ENCODE measurements at places on chromosomes 13 and 19.
A peak's percentile ranks its signal among the peaks of the same experiment; 100 is the strongest.

DNA sequence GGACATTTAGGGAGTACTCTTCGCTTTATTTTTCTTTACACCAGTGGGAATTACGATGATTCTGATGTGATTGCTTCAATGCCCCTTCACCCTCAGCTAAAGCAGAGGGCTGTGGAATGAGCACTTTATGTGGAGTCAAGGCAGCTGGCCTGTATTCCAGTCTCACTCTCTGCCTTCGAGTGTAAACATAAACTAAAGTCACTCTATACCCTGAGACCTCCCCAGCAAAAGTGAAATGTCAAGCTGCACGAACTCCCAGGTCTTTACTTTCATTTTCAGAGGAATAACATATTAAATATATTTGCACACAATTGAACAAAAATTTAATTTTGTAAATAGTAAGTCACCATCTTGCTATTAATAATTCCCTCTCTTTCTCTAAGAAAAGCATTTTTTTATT is 557.1 kb downstream of the DACH1 start:
- DNase-seq = no peak

- DNase-seq = no peak
Measured at GRCh38 chr13:90070837-90071525, 1276.5 kb upstream of the MIR17HG start.

GRCh38 chr13:93345770-93346169 is 119.2 kb downstream of the GPC6 start:
- DNase-seq = no peak

- DNase-seq = no peak
Measured at GRCh38 chr19:54906819-54907218, 871 bp downstream of the NCR1 start.

DNA sequence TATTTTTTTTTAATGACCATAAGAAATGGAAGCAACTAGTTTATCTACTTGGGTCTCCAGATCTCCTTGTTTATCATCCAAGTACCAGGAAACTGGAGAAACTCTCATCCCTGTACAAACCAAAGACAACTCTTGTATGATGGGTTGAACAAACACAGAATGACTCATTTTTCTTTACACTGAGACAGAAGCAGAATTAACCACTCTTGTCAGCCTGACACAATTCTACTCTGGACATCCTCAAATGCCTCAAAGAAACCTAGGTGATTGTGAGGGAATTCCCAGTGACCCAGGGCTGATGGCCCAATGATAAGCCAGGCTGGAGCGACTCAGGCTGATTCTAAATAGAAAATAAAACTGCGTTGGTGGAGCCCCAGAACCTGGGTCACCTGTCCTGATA is 151.5 kb downstream of the ZNF737 start:
- DNase-seq = no peak

DNA sequence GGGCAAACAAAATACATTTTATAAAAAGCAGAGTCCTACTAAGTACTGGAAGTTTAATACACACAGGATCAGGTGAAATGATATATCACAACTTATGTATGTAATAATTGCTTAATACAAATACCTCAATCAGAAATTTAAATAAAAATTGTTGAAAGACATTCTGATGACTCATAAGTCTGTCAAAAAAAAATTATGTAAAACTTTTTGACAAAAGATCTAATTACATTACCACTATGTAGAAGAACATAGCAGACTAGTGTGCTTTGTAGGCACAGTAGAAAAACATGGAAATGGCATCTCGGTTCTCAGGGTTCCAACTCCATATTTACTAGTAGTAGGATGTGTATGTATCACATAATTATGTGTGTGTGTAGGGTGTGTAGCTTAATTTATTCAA is 156.2 kb downstream of the DNAJC3 start:
- DNase-seq = no peak

DNA sequence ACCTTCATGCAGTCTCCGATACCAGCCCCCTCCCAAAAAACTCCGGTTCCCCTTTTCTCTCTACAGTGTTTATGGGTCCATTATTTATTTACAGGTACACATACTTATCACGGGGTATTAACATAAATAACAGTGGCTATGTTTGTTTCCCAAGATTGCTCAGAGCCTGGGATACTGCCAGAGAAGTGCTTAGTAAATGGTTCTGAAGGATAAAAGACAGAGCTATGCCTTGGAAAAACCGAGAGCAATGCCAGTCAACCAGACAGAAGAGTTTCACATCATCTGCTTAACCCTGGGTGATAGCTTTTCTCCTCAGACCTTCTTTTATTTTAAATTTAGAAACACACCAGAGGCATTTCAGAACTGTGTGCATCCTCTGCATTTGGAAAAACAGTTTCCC is 61.3 kb downstream of the NUFIP1 start:
- DNase-seq = no peak

GRCh38 chr19:43309466-43309865 is 40.1 kb upstream of the PSG9 start:
- DNase-seq = no peak

- DNase-seq = no peak
Measured at GRCh38 chr13:102643656-102644055, 46.9 kb downstream of the TPP2 start.

DNA sequence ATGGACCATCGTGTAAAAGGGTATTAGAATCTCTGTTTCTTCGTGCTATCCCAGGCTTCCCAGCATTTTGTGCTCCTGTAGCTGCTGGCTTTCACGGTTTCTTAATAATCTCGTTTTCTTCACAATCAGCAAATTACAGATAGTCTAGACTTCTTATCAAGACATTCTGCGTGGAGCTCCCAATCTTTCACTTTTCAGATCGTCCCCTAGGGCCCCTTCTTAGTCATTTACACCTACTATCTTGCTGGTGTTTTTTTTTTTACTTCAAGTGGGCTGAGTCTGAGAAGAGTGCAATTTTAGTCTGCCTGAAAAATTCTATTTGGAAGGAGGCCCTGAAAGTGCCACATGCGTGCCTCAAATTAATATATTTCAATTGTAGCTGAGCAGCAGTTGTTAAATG is 275.1 kb downstream of the SHISA2 start:
- no peak for DNase-seq

DNA sequence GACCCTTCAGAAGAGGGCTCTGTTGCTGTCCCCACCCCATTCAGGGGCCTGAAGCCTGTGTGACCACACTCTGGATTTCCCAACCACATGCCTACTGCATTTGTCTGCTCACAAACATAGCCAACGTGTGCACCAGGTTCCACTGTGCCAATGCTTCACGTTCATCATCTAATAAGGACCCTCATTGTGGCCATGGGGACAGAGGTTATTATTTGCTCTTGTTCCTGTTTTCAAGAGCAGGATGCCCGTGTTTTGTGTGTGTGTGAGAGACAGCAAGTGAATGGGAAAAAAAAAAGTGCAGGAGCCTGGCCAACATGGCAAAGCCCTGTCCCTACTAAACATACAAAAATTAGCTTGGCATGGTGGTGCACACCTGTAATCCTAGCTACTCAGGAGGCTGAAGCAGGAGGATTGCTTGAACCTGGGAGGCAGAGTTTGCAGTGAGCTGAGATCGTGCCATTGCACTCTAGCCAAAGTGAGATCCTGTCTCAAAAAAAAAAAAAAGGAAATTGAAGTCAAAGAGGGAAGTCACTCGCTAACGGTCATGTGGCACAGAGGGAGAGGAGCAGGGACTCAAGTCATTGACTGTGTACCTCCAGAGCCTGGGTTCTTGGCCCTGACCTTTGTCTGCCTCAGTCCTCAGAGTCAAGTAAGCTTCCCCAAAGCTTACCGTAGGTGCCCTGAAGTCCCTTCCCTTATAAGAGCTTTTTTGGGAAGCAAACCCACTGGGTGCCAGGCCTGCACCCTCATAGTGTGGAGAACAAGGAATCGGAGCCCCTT is 6.9 kb downstream of the B3GNT8 start:
- DNase-seq = no peak

DNA sequence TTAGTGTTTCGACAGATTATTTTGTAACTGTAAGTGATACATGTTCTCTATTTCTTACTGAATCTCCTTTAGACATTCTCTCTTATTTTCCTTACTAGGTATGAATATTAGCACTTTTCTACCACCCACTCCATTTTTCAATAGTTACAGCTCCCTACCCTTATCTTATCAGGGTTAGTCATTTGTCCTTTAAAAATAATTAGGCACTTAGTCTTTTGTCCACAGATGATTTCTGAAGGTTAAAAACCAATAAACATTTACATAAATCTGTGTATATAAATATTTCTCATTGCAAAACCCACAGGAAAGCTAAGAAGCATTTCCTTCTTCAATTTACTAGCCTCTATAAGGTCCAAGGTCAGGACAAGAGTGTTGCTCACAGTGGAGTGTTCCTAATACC is 624.1 kb upstream of the MIR17HG start:
- no peak for DNase-seq

- DNase-seq = no peak
Measured at GRCh38 chr19:41944336-41944735, 14.8 kb downstream of the RABAC1 start.

GRCh38 chr19:46376241-46377153 is 29.6 kb downstream of the PPP5C start:
- DNase-seq = no peak

GRCh38 chr13:33138441-33138840 is 122.2 kb downstream of the KL start:
- no peak for DNase-seq

GRCh38 chr13:29593605-29594297 is 1.7 kb downstream of the SLC7A1 start:
- no peak for DNase-seq

DNA sequence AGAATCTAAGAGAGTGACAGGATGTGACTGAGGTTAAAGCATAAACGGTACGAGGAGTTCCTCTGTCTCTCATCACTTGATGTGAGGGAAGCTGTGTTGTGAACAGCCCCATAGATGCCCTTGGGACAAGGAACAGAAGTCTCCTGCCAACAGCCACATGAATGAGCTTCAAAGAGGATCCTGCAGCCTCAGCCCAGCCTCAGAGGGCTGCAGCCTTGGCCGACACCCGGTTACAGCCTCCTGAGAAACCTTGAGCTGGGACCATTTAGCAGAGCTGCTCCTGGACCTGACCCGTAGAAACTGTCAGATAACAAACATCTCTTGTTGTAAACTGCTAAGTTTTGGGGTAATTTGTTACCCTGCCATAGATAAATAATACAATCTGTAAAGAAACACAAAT is 54.2 kb downstream of the CCNE1 start:
- DNase-seq = no peak

DNA sequence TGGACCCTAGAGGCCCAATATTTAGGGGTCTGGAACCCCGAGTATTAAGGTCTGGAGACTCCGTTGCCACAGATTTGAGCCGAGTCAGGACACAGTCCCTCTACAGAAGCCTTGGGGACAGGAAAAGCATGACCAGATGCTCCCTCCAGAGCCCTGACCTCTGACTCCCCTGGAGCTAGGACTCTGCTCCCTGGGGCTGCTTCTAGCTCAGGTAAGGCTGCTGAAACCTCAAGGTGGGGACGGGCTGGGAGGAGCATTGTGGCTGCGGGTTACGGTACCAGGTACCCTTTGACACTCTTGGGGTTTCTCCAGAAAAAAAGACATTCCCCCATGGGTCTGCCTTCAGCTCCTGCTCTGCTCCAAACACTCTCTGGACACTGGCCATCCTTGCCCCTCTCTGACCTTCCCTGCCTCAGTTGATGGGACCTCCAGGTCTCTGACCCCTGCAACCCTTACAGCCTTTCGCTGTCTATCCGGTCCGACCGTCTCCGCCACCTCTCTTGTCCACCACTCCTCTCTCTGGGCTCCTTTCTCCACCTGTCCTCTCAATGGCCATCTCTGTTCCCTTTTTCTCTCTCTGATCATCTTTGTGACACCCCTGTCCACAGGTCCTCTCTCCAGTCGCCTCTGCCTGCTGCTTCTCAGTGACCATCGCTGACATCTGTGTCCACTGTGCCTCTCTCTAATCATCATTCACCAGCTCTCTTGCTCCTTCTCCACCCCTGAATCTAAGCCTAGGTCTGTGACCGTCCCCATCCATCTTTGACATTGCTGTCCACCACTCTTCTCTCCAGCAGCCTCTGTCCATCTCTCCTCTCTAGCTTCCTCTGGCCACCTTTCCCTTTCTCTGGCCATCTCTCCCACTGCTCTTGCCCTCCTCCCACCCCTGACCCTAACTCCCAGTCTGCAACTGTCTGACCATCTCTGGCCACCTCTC is 1.4 kb downstream of the LRFN3 start:
- DNase-seq = no peak

DNA sequence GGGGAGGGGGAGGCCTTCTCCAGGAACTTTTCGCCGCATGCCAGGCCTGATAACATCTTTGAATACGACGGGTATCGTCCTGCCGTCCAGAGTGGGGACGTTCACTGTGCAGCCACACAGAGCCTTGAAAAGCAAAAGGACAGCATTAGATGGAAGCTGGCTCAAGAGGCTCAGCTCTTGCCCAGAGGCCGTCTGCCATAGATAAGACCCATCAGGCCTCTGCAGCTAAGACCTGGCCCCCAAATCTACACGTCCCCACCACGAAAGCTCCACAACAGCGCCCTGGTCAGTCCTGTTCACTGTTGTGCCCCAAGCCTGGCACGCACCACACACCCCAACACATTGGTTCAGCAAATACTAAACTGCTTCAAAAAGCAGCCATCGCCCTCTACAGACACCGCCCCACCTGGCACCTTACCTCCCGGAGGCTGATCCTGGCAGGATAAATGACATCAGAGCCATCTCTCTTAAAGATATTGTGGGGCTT is 2.1 kb downstream of the DNAJB1 start:
- DNase-seq = no peak

DNA sequence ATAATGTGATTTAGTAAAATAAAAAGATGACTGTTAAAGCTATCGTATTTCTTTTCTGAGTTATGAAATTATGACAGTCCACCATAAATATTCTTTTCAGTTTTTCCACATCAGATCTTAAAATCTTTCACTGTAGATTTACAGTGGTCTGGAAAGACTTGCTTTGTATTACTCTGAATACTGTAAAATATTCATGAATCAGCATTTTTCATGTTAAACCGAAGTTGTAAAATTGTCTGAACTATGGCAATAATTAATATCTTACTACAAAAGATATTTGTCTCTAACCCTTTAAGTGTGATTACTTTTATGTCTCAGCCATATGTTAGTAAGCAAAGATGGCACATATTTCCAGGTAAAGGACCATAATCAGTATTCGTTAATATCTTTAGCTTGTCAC is 1397.2 kb upstream of the PCDH9 start:
- no peak for DNase-seq

DNA sequence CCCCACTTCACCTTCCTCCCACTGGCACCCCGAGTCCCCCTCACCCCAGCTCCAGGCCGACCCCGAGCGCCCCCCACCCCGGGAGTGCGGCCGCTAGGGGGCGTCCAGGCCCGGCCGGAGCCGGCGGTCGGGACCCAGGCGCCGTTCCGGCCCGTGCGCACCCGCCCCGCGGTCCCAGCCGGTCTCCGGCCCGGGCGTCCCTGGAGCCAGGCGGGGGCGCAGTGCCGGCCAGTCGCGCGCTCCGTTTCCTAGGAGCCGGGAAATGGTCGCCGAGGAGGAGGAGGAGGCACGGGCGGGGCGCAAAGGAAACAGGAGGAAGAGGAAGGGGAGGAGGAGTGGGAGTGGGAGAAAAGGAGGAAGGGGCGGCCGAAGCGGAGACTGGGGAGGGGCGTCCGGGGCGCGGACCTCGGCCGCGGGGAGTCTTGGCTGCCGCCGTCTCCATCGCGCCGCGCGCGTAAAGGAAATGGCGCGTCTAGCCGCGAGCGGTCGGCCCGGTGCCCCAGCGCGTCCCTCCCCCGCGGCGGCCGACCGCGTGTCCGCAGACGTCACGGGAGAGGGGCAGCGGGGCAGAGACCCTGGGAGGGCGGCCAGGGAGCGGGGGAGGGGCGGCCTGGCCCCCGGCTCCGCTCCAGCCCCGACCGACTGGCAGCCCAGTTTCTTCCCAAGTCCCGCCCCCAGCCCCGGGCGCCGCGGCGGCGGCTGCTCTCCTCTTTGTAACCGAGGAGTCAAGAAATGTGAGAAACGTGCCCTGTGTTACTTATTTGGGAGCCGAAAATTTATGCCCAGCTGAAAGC is 1.1 kb upstream of the KCTD15 start:
- peak; percentile 52 for DNase-seq

- peak; percentile 37 for DNase-seq
Measured at GRCh38 chr13:110714797-110715394, 1.4 kb downstream of the ING1 start.

All from stimulated activated CD4-positive, alpha-beta T cell treated with anti-CD3 and anti-CD28 coated beads, Interleukin-4, amount 100 ng/mL, for 48 hours (primary cell).